Bone marrow (tissue), 2 donors: ENCODE measurements at places on chromosomes 11 and 22.
A peak's percentile ranks its signal among the peaks of the same experiment; 100 is the strongest.

GRCh38 chr11:45885274-45885920 lies at the start of gene MAPK8IP1:
MAPK8IP1 (plus strand) TSS chr11:45885651; CDS start chr11:45885821, 170 bp downstream.
- DNase-seq = peak; percentile 34

DNA sequence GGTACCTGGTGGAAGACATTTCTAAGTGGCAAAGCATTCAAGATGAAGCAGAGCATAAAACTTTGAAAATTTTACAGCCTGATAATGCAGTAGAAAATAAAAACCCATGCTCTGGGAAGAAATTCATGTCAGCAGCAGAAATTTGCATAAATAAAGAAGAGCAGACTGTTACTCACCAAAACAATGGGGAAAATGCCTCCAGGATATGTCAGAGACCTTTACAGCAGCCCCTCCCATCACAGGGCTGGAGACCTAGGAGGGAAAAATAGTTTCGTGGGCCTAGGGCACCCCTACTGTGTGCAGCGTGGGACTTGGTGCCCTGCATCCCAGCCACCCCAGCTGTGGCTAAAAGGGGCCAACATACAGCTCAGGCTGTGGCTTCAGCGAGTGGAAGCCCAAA lies 5.4 kb upstream of the DKK3 start:
- no peak for DNase-seq

DNA sequence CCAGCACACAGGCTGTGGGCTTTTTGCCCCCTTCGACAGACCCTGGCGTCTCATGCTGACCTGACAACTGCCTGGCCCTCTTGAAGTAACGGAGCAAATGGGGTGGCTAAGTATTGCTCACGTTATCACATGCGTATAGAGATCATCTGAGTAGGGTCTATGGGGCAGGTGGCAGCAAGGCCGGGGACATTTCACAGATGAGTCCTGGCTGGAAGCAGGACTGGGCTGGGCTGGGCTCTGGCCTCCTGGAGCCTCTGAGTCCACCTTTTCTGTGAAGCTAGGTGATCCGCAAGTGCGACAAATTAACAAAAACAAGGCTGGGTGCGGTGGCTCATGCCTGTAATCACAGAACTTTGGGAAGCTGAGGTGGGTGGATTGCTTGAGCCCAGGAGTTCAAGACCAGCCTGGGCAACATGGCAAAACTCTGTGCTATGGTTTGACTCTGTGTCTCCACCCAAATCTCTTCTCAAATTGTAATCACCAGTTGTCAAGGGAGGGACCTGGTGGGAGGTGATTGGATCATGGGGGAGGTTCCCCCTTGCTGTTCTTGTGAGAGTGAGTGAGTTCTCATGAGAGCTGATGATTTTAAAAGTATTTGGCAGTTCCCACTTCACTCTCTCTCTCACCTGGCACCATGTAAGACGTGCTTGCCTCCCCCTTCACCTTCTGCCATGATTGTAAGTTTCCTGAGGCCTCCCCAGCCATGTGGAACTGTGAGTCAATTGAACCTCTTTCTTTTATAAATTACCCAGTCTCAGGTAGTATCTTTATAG lies 122.0 kb downstream of the MPPED1 start:
- DNase-seq = no peak

- DNase-seq = no peak
These were observed 9.9 kb upstream of the PHLDB1 start for GRCh38 chr11:118597556-118597955.

DNA sequence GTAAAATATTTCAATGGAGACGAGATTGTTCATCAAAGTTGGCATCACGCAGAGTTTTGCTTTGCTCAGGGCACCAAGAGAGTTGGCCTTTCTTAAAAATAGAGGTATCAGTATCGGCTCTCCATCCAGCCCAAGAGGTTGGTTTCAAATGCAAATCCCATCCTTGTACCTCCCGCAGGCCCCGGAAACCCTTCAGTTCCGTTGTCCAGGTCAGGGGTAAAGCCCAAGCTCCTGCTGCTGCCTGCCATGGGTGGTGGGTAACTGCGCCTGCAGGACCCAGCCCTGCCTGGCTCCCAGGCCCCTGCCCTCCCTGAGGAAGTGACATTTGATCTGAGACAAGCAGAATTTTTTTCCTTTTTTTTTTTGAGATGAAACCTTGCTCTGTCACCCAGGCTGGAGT lies 49.3 kb upstream of the RTL6 start:
- DNase-seq = no peak

DNA sequence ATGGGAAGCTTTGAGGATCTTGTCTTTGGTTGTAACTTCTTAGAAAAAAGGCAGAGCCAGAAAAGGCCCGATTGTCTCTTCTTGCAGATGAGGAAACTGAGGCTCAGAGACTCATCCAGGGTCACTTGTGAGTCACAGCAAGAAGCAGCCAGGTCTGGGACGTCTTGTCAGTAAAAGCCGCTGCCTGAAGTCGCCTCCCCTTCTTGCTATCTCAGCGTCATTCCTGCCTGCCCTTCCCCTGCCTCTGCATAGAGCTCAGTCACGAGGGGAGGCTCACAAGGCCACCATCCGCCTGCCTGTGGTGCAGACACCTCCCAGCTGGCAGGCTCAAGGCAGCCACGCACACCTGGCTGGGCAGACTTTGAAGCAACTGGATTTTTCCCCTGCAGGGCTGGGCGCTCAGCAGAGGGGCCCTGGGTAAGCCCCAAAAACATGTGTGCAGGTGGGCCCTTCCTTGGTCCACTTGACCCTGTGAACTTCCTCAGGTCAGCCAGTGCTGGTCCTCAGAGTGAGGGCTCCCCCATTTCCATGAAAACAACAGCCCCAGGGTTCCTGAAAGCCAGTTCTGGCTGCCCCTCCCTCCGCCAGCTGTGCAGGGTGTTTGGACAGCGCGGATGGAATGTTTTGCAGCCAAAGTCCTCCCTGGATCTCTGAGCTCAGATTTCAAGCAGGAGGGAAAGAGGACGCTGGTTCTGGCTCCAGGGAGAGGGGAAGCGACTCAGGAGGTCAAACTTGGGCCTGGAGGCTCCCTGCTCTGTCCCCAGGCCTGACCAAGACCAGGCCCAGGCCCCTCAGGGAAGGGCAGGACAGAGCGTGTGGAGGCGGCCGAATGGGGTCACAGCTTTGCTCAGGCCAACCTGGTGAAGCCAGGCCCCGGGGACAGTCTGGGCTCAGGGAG lies 6.0 kb upstream of the RAB3IL1 start:
- DNase-seq = no peak

- DNase-seq = no peak
These were observed 45.8 kb downstream of the ELFN2 start for GRCh38 chr22:37381489-37381888.

GRCh38 chr11:14015711-14016110 lies 53.2 kb downstream of the SPON1 start:
- no peak for DNase-seq

- no peak for DNase-seq
These were observed 2.9 kb downstream of the TUB start for GRCh38 chr11:8083871-8084281.

DNA sequence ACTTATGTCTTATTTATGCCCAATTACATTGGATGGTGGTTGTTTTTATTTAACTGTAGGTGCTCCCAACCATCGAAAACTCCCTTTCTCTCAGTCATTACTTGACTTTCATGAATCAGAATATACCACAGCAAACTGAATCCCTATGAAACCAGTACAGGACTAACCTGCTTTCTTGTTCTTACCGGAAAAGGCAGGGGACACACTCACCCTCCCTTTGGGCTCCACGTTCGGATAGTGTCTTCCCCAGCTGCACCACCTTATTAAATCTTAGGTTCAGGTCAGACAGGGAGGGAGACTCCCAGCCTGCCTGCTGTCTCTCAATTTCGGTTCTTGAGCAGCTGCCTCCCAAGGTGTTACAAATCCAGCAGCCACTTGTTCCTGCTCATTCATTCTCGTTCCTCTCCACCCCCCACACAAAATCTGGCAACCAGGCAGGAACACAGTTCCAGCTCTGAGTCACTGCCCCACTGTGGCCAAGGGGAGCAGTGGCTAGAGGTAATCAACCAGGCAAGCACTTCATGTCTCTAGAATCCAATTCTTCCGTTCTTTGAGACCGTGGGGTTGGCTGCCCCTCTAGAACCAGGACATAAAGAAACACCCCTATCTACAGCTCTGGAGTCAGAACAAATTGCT lies 133.0 kb downstream of the PLEKHA7 start:
- DNase-seq = no peak

- no peak for DNase-seq
These were observed 17.9 kb upstream of the NAP1L4 start for GRCh38 chr11:3010004-3010403.

GRCh38 chr11:27718863-27719545 lies 18.7 kb upstream of the BDNF start:
- no peak for DNase-seq

DNA sequence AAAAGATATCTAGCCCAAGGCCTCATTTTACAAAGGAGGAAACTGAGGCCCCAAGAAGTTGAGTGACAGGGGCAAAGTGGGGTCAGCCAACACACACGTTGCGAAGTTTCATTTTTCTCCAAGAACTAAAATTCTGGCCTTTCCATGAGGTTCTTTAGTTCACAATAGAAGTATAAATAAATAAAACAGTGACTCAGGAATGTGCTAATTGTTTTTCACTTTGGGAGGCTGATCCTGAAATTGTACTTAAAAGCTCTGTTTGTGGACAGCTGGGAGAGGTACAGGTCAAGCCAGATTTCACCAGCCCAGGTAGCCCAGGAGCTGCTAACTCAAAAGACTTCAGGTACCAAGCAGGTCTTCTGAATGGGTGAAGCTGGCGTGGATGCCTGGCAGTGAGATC lies 105.2 kb downstream of the TRAF6 start:
- no peak for DNase-seq

DNA sequence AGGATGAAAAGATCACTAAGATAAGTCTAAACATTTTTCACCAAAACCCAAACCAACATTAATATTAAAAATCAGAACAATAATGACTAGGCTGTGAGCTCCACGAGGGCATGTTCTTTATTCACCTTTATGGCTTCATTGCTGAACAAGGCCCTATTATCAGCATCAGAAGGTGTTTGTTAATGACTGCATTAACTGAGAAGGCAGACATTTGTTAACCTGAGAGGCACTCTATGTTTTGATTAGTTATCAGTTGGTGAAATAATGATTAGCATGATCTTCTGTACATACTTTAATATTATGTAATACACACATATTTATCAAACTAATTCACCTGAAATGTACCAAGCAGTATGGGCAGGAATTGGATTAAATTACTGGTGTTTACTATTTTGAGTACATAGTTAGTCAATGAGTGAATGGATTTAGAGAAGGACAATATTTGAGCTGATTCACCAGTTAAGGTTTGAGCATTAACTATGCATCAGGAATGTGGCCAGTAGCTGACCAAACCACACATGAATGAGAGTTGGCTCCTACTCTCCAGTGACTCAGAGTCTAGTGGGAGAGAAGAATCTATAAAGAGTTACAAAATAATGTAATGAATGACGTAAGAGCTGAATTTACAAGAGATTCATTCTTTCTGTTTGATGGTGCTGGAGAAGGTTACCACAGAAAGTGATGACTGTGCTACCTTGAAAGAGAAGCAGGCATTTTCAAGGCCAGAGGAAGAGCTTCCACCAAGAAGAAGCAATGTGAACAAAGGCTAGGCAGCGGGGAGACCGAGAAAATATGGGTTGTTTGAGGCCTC lies 6.7 kb downstream of the IL18 start:
- DNase-seq = no peak

- no peak for DNase-seq
These were observed 2.2 kb downstream of the TNNT3 start for GRCh38 chr11:1921574-1922141.

- peak; percentile 30 for DNase-seq
These were observed 585 bp upstream of the NADSYN1 start for GRCh38 chr11:71452199-71453036.

DNA sequence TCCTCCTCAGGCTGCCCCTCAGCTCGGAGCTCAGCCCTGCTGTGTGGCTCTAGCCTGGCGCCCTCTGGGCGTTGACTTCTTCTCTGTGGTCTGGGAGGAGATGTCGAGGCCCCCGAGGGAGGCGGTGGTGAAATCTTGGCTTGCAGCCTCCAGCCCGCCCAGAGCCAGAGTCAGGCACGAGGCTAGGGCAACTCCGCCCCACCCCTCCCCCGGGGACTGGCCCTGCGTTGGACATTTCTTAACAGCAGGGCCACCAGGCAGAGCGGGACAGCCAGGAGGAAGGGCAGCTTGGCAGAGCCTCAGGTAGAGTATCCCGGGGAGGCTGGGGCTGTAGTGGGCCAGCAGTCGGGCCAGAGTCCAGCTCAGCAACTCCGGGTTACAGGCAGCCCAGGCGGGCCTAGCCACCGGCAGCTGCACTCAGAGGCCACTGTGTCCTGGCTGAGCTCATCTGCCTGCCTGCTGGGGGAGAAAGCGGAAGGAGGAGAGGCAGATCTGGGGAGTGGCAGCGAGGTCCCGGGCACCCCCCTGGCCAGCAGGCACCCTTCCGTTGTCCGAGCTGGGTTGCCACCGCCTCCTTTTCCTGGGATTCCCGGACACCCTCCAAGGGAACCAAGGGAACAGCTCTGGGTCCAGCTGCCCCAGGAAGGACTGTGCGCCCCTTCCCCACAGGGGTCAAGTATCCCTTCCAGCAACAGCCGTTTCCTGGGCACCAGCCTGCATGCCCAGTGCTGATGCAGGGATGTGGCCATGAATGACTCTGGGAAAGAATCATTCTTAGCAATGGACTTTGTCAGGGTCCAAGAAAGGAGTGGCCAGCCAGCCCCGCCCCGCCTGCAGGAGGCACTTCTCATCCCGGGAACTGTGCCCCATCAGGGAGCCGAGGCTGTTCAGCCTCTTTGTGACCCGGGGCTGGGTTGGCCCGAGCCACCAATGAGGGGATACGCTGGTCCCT lies at the start of gene ALDH3B1:
Gene ALDH3B1 (plus strand): TSS at position 238 of the 952 bp plus-strand sequence. CDS start 4,971 bp downstream, outside the sequence.
- DNase-seq = peak; percentile 43

DNA sequence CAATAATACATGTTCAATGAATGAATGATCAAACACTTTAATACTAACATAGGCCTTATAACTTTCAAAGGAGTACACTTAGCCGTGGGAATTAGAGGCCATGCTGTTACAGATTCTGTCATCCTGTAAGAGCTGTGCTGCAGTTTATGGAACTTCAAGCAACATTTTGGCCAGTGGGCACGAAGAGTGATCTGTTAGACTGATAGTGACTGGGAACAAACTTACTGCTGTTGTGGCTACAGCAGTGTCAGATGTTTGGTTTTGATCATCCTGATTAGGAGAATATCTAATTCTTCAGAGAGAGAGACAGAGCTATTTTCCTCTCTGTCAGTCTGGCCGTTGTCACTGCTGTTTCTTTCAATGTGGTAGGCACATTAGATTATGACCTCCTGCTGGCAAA lies 348.9 kb downstream of the NELL1 start:
- no peak for DNase-seq

GRCh38 chr11:20116825-20117224 lies 43.5 kb downstream of the DBX1 start:
- no peak for DNase-seq

DNA sequence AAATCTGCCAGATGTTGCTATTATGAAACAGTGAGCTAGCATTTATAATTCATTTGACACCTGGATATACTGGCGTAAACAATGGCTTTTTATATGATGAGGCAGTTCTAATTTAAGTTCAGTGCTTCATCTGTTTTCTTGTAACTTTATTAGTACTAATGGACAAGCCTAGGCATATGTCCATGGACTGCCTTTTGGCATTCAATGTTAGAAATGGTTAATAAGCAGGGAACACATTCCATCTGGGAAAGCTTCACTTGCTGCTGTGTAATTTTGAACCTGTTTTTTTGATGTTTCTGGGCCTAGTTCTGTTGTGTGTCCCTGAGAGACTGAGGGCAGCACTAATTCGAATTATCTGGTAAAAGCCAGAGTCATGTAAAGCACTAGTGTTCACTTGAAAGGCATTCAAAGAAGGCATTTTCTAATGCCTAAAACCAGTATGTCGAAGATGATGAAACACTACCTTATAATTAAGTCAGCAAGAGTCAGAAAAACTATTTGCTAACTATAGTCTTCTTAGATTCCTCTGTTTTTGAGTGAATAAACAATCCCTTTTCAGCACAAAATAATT lies 138.5 kb downstream of the SWAP70 start:
- no peak for DNase-seq

GRCh38 chr11:73173755-73174494 lies 31.8 kb upstream of the FCHSD2 start:
- DNase-seq = no peak
